WERI-Rb-1 (cell line): ENCODE measurements at places on chromosomes 3 and 15.
A peak's percentile ranks its signal among the peaks of the same experiment; 100 is the strongest.

- DNase-seq, result no peak
These were observed 80.1 kb downstream of the SETD2 start for GRCh38 chr3:47083786-47084185.

DNA sequence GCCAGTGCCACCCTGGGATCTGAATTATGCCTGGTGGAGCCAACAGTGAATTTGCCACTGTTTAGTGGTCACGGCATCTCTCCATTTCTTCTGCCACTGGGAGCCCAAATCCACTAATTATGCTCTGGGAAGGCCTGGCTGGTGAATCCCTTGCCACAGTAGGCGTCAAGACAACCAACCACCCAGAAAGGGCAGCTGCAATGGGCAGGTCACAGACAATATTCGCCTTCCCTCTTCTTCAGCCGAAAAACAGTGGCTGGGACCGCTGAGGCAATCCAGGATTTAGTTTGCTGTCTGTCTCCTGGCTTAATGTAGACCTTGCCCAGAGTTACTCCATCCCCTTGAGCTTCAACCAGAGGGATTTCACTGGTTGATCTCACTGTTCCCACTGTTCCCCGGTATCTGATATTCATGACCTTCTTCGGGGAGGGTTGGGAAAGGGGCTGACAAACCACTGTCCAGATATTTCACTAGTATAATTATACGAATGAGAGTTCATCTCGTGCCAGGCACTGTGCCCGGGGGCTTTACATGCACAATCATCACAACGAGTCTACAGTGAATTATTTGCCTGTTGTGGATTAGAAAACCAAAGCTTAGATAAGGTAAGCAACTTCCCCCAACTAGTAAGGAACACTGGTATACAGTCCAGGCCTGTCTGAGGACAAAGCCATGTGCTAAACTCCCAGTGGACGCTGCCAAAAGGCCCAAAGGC is 49.9 kb upstream of the RAB6B start:
- no peak for DNase-seq

DNA sequence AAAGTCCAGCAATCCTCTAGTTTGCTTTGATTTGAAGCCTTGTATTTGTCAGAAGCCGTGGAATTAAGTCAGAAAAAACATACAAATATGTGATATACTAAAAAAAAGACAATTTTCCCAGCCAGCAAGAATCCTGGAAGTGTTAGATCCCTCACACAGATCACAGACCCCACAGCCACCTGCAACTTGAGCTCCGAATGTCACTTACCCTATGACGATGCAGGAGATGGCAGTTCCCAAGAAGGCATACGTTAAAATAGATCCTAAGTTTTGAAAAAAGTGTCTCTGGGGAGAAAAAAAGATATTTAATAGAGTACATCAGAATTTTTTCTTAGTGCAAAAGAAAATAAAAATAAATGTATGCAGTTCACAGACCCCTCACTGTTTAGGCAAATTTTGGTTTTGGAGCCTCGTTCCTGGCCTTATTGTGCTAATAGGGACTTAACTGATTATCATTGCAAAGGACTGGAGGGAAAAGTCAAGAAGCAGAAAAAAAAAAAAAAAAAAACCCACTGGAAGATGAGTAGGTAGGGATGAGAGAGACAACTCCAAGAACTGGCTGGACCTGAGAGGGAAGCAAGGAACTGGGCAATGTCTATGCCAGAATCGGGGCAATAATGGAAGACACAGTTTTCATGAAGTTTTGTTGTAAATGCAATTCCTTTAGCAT is 53.3 kb downstream of the SLC9A9 start:
- DNase-seq, result no peak

DNA sequence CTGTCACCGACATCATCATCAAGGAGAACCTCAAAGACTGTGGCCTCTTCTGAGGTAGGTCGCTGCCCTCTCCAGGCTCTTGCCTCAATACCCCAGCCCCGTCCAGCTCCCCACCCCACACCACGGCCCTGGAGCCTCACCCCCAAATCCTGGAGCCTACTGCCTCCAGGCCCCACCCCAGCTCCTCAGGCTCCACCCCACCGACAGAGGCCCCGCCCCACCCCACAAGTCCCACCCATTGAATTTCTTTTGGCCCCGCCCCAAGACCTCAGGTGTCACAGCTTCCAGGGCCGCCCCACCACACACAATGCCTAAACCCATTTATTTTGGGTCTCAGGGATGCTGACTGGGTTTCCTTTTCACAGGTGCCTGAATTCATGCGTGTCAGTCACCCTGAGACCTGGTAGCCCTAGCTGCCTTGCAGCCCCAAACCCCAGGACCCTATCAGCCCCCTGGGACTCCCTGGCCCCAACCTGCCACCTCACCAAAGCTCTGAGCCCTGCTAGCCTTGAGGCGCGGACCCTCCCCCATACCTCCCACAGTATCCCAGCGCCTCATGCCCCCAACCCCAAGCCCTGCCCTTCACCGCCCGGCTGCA is 3.6 kb downstream of the GNAT1 start:
- peak; percentile 15 for DNase-seq

GRCh38 chr3:39171860-39172259 is 18.5 kb upstream of the CSRNP1 start:
- no peak for DNase-seq

GRCh38 chr3:78052746-78053145 is 1012.8 kb downstream of the ROBO2 start:
- no peak for DNase-seq

DNA sequence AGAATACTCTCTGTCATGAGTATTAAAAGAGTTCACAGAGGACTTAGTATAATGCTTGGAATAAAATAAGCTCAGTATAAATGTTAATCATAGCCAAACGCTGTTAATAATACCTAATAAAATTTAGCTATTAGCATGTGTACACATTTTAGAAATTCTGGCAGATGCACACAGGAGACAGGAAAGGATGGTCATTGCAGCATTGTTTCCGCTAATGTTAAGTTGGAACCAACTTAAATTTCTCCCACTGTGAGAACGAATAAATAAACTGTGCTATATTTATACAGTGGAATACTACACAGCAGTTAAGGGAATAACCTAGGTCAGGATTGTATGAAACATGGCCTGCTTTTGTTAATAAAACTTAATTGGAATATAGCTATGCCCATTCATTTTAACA is 370.4 kb upstream of the TGFBR2 start:
- DNase-seq, result no peak

GRCh38 chr15:57237676-57238075 is 138.6 kb upstream of the CGNL1 start:
- no peak for DNase-seq

DNA sequence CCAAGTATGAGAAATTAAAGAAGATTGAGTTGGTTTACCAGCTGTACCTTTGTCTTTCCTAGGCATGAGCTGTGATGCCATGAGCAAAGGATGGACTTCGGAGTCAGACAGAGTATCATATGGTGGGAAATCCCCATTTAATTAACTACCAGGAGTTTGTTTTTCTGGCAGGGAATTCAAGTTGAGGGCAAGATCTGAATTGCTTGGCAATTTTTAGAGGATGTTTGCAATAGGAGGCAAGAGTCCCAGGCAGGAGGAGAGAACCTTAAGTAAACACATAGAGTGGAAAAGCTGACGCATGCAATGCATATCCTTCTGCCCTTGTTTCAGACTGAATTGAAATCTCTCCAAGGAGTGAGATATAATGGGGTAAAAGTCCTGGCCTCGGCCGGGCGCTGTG is 569.7 kb upstream of the MDFIC2 start:
- DNase-seq, result no peak

- no peak for DNase-seq
These were observed 48.1 kb downstream of the COL8A1 start for GRCh38 chr3:99686469-99686868.

GRCh38 chr3:126050626-126051025 is 33.3 kb downstream of the SLC41A3 start:
- DNase-seq, result no peak

DNA sequence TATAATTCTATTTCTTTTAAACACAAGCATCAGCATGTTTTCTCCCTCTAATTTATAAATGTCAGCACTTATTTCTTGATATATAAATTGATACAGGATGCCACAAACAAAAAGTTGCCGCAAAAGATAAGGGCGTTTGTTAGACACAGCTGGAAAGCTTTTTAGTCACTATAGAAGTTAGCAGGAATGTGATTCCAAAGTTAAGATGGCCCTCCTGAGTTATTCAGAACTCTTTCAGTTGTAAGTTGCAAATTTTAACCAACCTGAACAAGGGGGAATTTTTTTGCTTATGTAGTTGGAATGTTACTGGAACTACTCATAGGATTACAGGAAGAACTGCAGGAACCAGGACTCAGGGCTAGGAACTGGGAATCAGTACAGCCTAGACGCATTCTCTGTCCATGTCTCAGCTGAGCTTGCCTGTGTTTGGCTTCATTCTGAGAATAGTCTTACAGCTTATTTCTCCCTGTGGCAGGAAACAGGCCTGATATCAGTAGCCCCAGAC is 166.3 kb downstream of the VGLL4 start:
- no peak for DNase-seq

DNA sequence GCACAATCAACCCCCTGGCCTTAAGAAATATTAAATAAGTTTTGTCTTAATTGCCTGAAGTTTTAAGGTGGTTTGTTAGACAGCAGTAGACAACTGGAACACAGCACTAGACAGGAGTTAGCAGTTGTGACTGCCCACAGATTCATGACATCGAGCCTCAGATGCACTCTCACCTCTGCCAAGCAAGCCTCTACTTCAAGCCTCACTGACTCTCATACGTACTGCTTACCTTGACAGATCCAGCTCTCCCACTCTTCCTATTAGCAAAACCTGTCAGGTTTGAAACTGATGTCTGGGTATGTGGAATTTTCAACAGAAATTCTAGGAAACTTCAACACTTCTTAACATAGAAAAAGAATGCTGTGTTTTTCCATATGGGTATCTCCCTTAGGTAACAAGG is 382.9 kb upstream of the DPH6 start:
- DNase-seq, result no peak

DNA sequence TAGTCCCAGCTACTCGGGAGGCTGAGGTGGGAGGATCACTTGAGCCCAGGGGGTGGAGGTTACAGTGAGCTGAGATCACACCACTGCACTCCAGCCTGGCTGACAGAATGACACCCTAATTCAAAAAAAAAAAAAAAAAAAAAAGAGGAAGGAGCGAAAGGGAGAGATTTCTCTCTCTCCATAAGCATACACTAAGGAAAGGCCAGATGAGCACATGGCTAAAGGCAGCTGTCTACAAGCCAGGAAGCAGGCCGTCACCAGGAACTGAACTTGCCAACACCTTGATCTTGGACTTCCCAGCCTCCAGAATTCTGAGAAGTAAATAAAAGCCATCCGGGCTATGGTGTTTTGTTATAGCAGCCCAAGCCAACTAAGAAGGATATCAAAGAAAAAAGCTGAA is 7.5 kb downstream of the SRGAP3 start:
- no peak for DNase-seq

GRCh38 chr3:189276444-189277219 is 104.9 kb downstream of the TPRG1 start:
- no peak for DNase-seq
